ENCODE measurements at places on chromosomes 16 and 17.

DNA sequence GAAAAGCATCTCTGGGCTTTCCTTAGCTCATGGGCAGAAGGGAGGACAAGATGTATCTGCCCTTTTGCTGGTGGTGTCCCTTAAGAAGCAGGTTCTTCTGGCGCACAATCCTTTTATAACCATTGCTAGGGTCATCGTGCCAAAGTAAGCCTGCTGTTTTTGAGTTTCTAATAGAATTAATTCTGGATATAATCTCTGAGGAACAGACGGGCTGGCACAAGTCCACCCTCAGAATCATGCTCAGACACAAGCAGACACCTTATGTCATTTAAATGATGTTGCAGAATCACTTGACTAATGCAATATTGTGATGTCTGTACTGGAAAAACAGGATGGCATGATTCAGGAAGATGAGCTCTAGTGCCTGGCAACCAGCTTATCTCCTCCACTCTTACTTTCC is 18.8 kb upstream of the MMD start:
- no peak for DNase-seq

- DNase-seq = no peak
These were observed 68.8 kb downstream of the IL21R start for GRCh38 chr16:27470567-27471431.

- no peak for DNase-seq
These were observed 12.1 kb downstream of the CUEDC1 start for GRCh38 chr17:57943140-57943539.

- DNase-seq = no peak
These were observed 25.2 kb downstream of the KANSL1 start for GRCh38 chr17:46167826-46168569.

DNA sequence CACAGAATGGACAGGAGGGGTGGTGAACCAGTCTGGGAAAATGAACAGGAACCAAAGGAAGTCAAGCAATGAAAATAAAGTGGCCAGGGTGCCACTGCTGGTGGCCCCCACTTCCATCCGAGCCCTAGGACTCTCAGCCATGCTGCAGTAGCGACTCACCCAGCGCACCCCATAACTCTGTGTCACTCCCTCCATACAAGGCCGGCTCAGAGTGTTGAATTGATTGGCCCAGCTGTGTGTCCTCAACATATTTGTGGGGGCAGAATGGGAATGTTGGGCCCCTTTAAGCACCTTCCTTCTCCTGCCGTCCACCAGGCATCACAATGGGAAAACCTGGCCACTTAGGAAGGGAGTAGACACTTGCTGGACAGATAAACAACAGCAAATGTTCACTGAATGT is 169.0 kb upstream of the SDK2 start:
- no peak for DNase-seq

GRCh38 chr16:84618581-84619460 is 943 bp upstream of the COTL1 start:
- DNase-seq = no peak

- no peak for DNase-seq
These were observed 36.4 kb downstream of the HEATR3 start for GRCh38 chr16:50102051-50102746.

DNA sequence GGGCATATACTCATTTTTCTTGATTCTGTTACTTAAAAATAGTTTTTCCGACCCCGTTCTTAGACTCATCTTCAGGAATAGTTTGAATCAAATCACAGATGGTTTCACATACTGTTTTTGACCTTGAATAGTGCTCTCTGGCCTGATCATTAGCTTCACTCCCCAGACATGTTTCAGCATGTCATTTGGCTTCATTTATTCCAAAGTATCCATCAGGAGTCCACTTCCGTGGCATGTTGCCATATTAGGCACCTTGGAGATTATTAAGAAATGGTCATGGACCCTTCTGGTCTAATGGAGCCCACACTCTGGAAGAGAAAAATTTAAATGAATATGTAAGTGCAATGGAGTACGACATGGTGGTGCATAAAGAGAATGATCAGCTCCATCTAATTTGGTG is 222.3 kb downstream of the FTO start:
- no peak for DNase-seq

DNA sequence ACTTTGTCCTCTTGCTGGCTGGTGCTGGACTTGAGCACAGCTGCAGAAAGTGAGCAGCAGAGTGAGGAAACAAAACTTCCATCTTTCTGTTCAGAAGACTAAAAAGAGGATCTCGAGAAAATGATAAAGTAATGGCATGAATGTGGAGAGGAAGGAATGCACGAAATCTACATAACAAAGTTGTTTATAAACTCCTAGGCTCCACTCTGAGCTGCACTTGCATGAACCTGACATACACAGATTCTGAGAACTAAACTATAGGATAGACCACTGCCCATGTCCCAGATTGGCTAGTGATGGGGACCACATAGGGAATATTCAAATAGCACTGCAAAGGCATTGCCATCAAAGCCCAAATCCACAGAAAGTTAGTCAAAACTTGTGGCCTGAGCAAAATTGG is 121.1 kb upstream of the MON1B start:
- DNase-seq = no peak

DNA sequence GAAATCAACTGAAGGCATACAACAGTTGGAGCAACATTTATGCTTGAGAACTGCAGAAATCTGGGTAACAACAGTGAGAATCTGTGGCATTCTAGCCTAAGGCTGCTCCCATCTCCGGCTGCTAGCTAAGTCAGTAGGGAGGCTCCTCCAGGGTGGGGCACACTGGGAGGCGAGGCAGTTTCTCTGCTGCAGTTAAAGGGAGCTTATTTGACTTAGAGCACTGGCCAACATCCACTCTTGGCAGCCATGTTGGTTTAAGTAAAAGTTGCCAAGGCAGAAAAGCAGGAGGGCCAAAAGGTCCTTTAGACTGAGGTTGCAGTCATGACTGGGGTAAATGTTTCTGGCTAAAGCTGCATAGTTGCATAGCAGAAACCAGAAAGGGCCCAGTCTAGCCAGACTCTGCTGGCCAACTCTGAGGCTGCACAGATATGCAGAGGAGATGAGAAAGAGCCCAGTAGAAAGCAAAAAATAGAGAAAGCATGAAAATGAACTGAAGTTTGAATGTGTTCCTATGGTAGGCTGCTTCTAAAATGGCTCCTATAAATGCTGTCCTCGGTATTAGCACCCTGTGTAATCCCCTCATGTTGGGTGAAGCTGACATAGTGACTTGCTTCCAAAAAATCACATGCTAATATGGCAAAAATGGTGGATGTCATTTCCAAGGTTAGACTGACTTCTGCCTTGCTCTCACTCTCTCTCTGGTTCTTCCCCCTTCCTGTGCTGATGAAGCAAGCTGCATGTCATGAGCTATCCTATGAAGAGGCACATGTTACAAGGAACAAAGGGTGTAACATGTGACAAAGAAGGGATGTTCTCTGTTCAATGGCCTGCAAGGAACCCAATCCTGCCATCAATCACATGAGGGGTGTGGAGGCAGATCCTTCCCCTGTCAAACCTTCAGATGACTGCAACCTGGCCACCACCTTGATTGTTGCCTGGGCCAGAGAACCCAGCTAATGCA is 3.7 kb upstream of the C16orf78 start:
- DNase-seq = no peak

- no peak for DNase-seq
These were observed 76.2 kb upstream of the DNAH17 start for GRCh38 chr17:78653382-78653781.

- no peak for DNase-seq
These were observed 27.6 kb downstream of the HELZ start for GRCh38 chr17:67217446-67217845.

- no peak for DNase-seq
These were observed 498 bp upstream of the PLEKHG4 start for GRCh38 chr16:67278773-67279295.

DNA sequence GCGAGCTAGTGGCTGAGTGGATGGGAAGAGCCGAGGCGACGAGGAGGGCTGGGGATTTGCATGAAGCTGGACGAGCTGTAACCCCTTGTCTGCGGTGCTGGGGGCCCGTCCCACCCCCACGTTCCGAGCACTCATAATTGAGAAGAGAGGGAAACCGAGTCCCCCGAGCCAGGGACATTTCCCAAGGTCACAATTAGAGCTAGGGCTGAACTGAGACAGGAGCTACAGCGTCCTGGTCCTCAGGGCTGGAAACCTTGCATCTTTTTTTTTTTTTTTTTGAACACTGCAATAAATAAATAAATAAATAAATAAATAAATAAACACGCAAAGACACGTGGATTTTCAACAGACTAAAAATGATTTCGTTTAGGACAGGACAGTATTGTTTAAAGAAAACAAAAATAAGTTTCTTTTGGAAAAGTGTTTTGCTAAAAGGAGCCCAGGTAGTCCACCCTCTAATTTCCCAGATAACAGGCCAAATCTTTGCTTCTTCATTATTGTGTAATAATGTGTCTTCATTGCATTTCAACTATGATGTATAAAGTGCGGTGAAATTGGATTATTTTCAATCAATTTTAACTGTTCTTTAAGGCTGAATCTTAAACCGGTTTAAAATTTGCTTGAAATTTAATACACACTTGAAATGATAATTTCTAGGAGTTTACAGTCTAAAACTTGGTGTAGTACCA is 992 bp downstream of the GDPD1 start:
- no peak for DNase-seq

DNA sequence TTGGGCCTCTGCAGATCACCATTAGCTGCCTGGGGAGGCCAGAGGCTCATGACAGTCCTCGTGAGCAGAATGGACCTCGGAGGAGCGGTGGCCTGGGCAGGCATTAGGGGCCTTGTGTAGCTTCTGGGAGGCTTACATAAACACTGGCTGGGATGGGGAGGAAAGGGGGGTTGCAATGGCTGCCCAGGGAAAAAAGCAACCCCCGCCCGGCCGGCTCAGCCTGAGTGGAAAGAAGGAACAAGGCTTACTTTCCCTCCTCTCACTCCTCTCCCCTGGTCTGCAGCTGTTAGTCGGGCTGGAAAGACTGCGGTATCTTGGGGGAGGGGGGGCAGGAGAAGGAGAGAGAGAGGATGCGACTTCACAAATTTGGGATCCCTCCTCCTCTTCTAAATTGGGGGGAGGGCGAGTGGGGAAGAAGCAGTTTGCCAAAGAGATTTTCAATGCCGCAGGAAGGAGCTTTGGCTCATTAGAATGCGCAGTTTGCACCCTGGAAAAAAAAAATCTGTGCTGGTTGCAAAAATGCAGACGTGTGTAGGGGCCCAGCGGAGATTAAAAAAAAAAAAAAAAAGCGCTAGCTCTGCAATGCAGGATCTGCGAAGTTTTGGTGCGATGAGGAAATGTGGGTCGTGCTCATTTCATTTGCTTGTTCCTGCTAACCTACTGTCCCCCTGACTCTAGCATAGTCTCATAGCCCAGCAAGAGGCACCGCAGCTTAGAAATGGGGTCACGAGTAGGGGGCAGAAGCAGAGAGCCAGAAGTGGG is 6.6 kb upstream of the NR1D1 start:
- DNase-seq = no peak

DNA sequence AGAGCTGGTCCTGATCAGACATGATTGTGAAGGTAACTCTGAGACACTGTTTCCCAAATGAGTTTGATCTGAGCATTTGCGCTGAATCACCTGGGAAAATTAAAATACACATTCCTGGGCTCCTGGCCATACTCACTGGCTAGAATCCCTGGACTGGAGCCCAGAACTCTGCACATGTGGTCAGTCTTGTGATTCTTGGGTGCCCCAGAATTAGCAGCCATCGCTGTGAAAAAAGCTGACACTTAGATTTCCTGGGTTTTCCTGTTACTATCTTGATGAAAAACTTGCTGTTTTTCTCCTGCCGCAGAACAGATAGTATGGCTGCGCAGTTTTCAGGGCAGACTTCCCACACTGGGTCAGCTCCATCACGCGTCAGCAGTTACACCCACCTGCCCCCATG is 24.6 kb downstream of the NECAB2 start:
- peak; percentile 1 for DNase-seq

DNA sequence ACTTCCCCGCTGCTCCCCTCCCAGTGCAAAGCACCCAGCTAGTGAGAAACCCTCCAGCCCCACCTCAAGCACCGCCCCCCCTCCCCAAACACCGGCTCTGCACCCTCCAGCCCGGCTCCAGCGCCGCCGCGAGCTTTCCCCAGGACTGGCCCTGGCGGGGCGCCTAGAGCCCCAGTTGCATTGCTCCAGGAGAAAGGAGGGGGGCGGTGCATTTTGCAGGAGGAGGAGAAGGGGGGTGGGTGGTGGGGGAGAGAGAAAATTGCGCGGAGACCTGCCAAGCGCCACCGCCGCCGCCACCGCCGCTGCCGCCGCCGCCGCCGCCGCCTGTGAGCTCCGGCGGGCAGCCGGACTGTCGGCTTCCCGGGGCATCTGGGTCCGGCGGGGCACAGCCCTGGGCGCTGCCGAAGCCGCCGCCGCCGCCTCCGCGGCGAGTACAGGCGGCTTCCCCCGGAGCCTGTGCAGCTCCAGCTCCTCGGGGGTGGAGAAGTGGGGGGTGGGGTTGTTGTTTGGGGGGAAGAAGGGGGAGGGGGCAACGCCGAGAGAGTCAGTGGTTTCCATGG is 333 bp upstream of the NOG start:
- peak; percentile 69 for DNase-seq

DNA sequence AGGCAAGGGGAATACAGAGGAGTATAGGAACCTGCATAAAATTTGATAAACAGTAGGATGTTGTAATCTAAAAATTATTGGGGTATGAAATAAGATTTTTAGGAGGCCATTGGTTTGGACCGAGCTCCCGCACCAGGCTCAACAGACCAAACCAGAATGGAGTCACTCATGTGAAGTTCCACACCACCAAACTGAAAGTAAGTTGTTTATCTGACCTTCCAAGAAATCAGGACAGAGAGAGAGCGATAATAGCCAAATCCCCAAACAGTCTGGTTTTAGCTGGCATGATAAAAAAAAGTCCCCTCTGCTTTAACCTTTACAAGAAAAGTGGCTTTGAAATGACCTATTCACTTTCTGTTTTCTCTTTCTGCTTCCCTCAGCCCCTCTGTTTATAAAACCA is 45.7 kb upstream of the SIAH1 start:
- no peak for DNase-seq

DNA sequence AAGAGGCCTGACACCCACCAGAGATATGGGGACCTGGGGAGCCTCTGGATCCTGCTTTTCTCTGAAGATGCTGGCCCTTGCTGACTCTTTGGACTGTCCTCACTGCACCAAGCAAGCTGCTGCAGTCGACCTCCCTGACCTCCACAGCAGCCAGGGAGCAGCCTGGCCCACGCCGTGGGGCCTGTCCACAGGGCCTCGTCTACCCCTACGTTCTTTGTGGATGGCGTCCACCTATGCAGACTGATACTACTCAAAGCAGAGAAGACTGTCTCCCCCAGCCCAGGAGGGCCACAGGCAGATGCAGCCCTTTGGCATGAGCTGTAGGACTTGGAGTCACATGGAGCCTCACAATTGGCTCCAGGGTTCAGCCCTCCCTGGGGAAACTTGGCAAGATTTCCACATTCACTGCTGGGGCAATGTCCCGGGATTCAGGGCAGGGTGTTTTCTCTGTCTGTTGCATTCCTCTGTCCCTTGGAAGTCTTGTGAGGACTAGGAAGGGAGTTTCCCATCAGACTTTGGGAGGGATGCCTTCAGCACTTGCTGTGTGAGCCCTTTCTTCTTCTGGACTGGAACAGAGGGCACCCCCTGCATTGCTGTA is 152.2 kb downstream of the NTN1 start:
- no peak for DNase-seq
